ENCODE measurements at places on chromosomes 16 and 17.

DNA sequence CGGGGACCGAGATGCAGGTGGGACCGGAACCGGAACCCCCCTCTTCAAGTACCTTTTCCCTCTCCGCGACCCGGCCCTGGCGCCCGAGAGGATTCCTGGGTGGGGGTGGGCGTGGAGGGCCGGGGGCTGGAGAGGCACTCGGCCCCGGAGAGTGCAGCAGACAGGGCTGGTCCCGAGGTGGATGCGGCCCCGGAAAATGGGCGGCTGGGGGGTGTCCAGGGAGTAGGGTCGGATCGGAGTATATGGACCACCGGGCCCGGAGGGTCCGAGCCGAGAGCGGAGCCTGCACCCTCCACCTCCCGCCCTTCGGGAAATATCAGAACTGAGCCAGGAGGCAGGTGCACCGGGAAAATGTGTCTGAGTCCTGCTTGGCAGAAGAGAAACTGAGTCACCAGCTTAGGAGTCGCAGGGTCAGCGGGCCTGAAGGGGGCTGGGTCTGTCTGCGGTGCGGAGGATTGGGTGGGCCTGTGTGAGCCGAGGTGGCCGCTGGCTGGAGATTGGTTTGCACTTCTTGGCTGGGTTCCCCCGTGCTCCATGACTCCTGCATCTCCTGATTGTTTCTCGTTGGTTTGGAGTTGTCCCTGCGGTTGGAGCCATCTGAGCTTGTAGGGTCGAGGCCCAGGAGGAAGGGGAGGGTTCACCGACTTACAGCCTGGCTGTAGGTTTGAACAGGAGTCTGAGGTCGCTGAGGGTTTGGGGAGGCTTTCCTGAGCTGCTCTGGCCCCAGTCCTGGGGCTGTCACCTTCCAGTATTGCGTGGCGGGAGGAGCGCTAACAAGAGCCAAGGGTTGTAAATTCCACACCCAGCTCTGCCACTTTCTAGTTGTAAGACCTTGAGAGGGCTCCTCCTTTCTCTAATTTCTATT lies 518 bp downstream of the SH2B1 start:
- H3K4me3 ChIP-seq = peak overlapping the region; percentile 48
- H3K36me3 ChIP-seq = no peaks in the 10 kb centered on the region
- H3K4me1 ChIP-seq = peaks cover 12% of the 10 kb centered on the region
- no peaks in the 10 kb centered on the region for H3K27me3 ChIP-seq

GRCh38 chr17:75325827-75326225 lies 36.6 kb upstream of the SLC25A19 start:
- H3K27me3 ChIP-seq = no peaks in the 10 kb centered on the region
- no peak overlapping the region for H3K4me3 ChIP-seq
- no peak overlapping the region for H3K27ac ChIP-seq
- H3K36me3 ChIP-seq = peaks cover 1% of the 10 kb centered on the region
- 0 out of 2 replicates have a peak, but pooled peaks cover 5% of the 10 kb centered on the region for H3K4me1 ChIP-seq

GRCh38 chr16:49523435-49524159 lies 150.0 kb downstream of the C16orf78 start:
- H3K4me1 ChIP-seq = no peaks in the 10 kb centered on the region
- H3K36me3 ChIP-seq = no peaks in the 10 kb centered on the region
- H3K27ac ChIP-seq = no peak overlapping the region
- DNase-seq = no peak
- H3K27me3 ChIP-seq = no peaks in the 10 kb centered on the region

GRCh38 chr16:13332713-13333255 lies 431.4 kb downstream of the SHISA9 start:
- no peaks in the 10 kb centered on the region for H3K27me3 ChIP-seq
- no peaks in the 10 kb centered on the region for H3K36me3 ChIP-seq
- no peak overlapping the region for H3K27ac ChIP-seq
- H3K4me1 ChIP-seq = no peaks in the 10 kb centered on the region
- H3K4me3 ChIP-seq = no peak overlapping the region

- no peak overlapping the region for H3K4me3 ChIP-seq
- peak; percentile 74 for DNase-seq
- peaks cover 17% of the 10 kb centered on the region for H3K4me1 ChIP-seq
- no peaks in the 10 kb centered on the region for H3K27me3 ChIP-seq
These were observed 6.9 kb downstream of the IGFBP4 start for GRCh38 chr17:40450175-40450574.

Measured in Caco-2 (cell line).